ENCODE measurements at places on chromosomes 5 and 9. TPM values are rescaled to one million over a fixed set of nuclear protein-coding genes. Genes with fewer than 3 reads are reported as not detected.

DNA sequence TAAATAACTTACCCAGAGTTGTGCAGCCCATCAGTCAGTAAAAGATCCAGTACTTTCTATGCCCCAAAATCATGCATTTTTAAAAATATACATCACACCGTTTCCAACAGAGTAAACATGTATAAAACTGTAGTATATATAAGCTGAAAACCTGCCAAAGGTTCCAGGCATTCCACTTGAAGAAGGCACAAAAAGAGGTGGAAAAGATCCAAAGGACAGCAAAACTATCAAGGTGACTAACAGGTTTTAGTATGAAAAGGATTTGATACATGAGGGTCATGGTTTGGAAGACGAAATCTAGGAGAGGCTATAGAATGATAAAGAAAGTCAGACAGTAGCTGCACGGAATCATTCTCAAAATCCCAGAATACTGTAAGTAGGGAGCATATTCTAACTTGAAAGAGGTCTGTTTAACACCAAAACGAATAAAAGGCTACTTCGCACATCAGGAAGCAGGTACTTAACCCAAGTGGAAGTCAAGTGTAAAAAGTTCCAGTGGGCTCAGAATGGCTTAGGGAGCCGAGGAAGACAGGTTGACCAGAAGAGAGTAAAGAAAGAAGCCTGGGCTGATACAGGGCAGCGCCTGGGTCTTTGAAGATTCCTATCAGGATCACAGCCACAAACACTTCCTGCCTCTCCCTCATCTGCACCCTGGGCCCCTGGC lies 207.2 kb downstream of the ADAMTS12 start:
- H3K27ac ChIP-seq: no peak overlapping the region
- no peak overlapping the region for H3K4me3 ChIP-seq
- DNase-seq: no peak
- peaks cover 2% of the 10 kb centered on the region for H3K36me3 ChIP-seq

DNA sequence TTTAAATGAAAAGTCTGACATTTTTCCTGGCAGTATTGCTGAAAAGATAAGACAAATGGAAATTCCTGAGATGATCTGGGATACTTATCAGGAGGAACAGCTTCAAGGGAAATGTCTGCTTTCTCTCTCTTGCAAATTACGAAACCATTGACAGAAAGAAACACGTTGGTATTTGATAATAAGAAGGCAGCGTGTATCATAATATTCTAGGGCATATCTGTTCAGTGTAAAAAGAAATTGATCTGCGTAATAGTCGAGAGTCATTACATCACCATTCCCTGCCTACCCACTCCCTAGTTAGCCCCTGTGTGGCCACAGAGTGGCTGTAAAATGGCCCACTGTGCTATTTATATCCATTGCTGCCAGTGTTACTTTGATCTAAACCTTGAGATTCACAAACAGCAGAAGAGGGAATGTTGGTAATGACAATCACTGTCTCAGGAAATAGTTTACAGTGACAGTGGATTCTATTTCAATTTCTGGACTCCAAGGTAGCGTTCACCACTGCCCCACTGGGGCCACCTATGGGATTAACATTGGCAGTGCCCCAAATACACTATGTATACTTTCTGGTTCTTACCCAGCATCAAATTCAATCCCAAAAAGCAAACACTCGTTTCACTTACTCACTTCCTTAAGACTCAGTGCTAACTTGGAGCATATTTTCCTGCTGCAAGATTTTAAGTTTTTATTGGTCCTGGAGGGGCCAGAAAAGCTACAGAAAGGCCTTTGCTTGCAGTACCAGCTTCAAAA lies 133.4 kb upstream of the GAS1 start:
- no peak overlapping the region for H3K27ac ChIP-seq
- no peak for DNase-seq
- no peaks in the 10 kb centered on the region for H3K27me3 ChIP-seq
- H3K4me1 ChIP-seq: peaks cover 5% of the 10 kb centered on the region

DNA sequence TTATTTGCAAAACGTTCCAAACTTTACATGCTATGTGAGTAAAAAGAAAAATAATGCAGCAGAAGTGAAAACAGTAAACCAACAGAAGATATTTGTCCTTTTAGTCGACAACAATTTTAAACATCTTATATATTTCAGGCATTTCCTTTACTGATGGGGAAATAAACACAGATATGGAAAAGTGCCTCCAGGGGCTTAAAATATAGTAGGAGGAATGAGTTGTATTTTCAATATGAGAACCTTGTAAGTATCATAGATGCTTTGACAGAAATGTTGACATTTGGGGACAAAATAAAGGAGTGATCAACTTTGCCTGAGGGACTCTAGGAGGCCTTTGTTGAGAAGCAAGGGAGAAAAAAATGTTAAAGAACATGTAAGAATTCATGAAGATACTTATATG lies 1043.5 kb downstream of the CDH12 start:
- no peaks in the 10 kb centered on the region for H3K4me1 ChIP-seq
- H3K27ac ChIP-seq: no peak overlapping the region

DNA sequence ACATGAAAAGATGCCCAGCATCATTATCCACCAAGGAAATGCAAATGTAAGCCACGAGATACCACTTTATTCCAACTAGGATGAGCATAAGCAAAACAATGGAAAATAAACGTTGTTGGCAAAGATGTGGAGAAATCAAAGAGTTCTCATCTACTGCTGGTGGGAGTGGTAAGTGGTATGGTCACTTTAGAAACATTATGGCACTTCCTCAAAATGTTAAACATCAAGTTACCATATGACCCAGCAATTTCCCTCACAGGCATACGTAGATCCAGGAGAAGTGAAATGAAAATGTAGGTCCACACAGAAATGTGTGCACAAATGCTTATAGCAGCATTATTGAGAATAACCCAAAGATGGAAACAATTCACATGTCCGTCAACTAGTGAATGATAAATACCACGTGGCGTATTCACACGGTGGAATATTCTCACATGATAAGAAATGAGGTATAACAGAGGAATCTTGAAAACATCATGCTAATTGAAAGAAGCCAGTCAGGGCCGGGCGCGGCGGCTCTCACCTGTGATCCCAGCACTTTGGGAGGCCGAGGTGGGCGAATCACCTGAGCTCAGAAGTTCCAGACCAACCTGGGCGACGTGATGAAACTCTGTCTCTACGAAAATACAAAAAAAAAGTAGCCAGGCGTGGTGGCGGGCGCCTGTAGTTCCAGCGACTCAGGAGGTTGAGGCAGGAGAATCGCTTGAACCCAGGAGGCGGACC lies 16.4 kb upstream of the FLT4 start:
- no peaks in the 10 kb centered on the region for H3K36me3 ChIP-seq
- H3K4me3 ChIP-seq: no peak overlapping the region
- H3K27ac ChIP-seq: no peak overlapping the region
- no peaks in the 10 kb centered on the region for H3K27me3 ChIP-seq
- no peaks in the 10 kb centered on the region for H3K4me1 ChIP-seq
- no peak for DNase-seq

PCDHB14 gene
- total RNA-seq: 7.5 TPM

GRCh38 chr9:134743853-134744252 lies 102.2 kb downstream of the COL5A1 start:
- DNase-seq: no peak
- no peak overlapping the region for H3K4me3 ChIP-seq
- no peak overlapping the region for H3K27ac ChIP-seq
- H3K36me3 ChIP-seq: no peaks in the 10 kb centered on the region

DNA sequence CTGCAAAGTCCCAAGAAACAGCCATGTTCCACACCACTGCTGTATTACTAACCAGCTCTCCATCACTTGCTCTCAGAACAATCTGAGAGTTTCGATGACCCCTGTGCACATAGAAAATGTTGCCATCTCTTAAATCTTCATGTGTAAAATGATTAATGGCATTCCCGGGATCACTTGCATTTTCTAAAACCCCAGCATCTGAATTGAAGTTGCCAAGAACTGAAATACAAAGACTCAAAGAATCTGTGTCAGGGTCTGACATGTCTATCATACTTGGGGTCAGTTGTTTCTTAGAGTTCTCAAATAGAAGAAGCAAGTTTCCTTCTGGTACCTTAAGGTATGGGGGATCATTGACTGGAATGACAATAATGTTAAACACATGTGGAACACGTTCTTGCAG lies 115.1 kb downstream of the ESM1 start:
- no peak overlapping the region for H3K27ac ChIP-seq
- no peak for DNase-seq
- no peaks in the 10 kb centered on the region for H3K4me1 ChIP-seq
- no peaks in the 10 kb centered on the region for H3K36me3 ChIP-seq
- H3K4me3 ChIP-seq: no peak overlapping the region
- no peaks in the 10 kb centered on the region for H3K27me3 ChIP-seq

FIBCD1 gene
- not detected for total RNA-seq

PCDHGB1 gene
- total RNA-seq: 3.5 TPM

GRCh38 chr5:83551821-83552220 lies 80.3 kb downstream of the VCAN start:
- no peaks in the 10 kb centered on the region for H3K27me3 ChIP-seq
- H3K36me3 ChIP-seq: no peaks in the 10 kb centered on the region
- H3K4me3 ChIP-seq: no peak overlapping the region
- H3K27ac ChIP-seq: peak overlapping the region; percentile 76
- no peak for DNase-seq

DNA sequence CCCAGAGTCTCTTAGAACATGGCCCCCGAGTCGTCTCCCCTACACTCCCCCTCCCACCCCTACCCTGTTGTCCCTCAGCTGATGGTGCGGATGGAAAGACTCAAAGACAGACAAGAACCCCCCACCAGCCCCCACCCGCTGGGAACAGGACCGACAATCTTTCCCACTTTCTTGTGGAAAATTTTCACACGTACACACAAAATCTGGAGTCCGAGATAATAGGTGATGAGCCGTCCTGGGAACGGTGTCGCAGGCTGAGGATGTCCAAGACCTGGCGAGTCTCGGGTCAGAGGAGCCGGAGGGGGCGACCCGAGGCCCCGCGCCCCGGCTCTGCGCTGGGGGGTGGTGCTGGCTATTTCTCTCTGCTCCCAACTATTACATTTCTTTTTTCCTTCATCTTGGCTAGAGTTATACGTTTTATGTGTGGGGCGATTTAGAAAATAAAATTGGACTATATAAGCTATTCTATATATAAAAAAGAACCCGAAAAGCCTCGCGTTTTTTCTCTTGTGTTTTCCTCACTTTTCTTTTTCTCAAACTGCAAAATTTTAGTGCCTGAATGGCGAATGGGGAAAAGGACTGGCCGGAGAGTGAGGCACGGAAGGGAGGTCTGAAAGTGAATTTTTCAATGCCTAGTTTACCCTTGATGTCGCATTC lies 188.8 kb downstream of the MEF2C start:
- H3K27ac ChIP-seq: no peak overlapping the region
- H3K4me1 ChIP-seq: no peaks in the 10 kb centered on the region
- no peak overlapping the region for H3K4me3 ChIP-seq
- no peaks in the 10 kb centered on the region for H3K36me3 ChIP-seq
- peaks cover 2% of the 10 kb centered on the region for H3K27me3 ChIP-seq

GRCh38 chr9:94734054-94734754 lies 7.7 kb downstream of the AOPEP start:
- H3K4me3 ChIP-seq: no peak overlapping the region
- no peaks in the 10 kb centered on the region for H3K27me3 ChIP-seq
- H3K27ac ChIP-seq: no peak overlapping the region
- no peaks in the 10 kb centered on the region for H3K4me1 ChIP-seq
- no peak for DNase-seq

GRCh38 chr5:112684121-112684520 lies 53.6 kb upstream of the APC start:
- H3K27ac ChIP-seq: peak overlapping the region; percentile 47
- H3K36me3 ChIP-seq: no peaks in the 10 kb centered on the region
- H3K27me3 ChIP-seq: no peaks in the 10 kb centered on the region
- H3K4me3 ChIP-seq: no peak overlapping the region
- H3K4me1 ChIP-seq: peaks cover 3% of the 10 kb centered on the region

GRCh38 chr9:30519756-30520155 lies 1864.7 kb upstream of the ACO1 start:
- H3K36me3 ChIP-seq: no peaks in the 10 kb centered on the region
- no peak overlapping the region for H3K27ac ChIP-seq
- no peaks in the 10 kb centered on the region for H3K27me3 ChIP-seq
- H3K4me3 ChIP-seq: no peak overlapping the region

GRCh38 chr9:124853605-124854143 lies 414 bp downstream of the WDR38 start:
- H3K4me1 ChIP-seq: no peaks in the 10 kb centered on the region
- H3K36me3 ChIP-seq: no peaks in the 10 kb centered on the region
- no peaks in the 10 kb centered on the region for H3K27me3 ChIP-seq
- no peak overlapping the region for H3K27ac ChIP-seq
- DNase-seq: peak; percentile 35
- H3K4me3 ChIP-seq: peak overlapping the region; percentile 28

DNA sequence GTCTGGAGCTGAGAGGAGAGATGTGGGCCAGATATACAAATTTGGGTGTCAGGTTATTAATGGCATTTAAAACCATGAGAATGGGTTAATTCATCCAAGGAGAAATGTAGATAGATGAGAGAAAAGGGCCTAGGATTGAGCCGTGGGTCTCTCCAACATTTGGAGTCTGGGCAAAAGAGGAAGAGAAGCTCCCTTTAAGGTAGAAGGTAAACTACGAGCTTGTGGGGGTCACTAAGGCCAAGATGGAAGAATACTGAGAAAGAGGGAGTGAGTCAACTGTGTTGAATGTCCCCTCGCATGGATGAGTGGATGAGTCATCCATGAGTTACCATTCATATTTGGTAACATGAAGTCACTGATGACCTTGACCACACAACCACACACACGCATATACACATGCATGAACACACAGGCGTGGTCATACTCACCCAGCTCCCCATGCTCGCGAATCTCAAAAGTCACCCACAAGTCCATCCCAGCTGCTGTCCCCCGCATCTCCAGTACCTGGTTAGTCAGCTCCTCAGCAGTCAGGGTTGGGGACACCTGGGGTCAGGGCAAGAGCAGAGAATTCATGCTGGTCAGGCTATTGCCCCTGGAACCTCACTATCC lies 6.8 kb upstream of the FCHSD1 start:
- no peak overlapping the region for H3K4me3 ChIP-seq
- H3K27me3 ChIP-seq: no peaks in the 10 kb centered on the region
- DNase-seq: no peak
- no peak overlapping the region for H3K27ac ChIP-seq

DNA sequence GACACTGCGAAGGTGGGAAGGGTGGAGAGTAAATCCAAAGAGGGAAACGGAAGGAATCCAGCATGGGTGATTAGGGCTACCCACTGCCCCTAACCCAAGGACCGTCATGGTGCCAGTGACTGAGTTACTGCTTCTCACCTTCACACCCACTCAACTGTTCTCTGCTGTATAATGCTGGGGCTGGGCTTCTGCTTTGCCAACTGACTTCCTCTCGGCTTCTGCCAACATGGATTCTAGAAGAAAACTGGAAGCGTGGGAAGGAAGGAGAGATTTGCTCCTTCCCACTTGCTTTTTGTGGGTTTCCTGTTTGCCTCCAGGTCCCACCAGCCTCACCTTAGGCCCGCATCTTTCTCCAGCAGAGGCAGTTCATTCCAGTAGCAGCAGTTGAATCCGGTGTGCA lies 153.5 kb upstream of the RAI14 start:
- no peak for DNase-seq
- no peaks in the 10 kb centered on the region for H3K36me3 ChIP-seq
- H3K27ac ChIP-seq: peak overlapping the region; percentile 69
